Activated naive CD8-positive, alpha-beta T cell treated with anti-CD3 and anti-CD28 coated beads, Interleukin-2, amount 10 ng/mL, durations not matched to agents 7 days and 5 days (primary cell): ENCODE measurements at places on chromosomes 16 and 17.
A peak's percentile ranks its signal among the peaks of the same experiment; 100 is the strongest.

DNA sequence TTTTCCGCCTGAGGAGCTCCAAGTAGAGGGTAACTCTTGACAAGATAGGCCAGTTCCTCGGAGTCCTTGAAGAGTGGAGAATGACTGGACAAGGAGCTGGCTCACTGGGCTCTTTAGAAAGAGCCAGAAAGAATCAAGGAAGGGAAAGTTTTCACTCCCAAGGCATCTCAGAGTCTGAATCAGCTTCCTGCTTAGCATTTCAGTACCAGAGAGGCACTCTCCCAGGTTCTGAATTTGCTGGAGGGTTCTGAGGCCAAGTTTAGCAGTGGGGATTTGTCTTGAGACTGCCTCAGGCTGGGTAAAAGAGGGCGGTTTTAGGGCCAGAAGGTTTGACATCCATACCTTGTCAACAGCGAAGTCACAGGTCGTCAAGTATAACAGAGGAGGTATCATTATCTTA lies 25.5 kb downstream of the GP2 start:
- DNase-seq = no peak

- DNase-seq = no peak
Measured at GRCh38 chr17:61414141-61414935, 14.7 kb downstream of the TBX2 start.

- no peak for DNase-seq
Measured at GRCh38 chr17:27315796-27316465, 22.0 kb downstream of the WSB1 start.

DNA sequence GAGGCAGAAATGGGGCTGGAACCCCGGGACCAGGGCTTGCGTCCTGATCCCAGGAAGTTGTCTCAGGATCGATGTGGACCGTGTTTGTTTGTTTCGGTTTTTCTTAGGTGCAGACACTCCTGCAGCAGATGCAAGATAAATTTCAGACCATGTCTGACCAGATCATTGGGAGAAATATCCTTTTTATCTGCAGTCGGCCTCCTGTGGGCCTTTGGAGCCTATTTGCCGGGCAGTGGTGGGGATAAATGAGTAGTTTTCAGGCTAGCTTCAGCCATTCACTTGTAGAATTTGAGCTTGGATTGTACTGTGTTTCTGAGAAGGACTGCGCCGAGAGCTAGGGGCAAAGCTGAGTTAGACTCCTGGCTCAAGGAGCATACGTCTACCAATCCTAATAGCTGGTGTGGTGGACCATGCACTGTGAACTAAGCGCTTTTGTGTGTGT lies 816 bp downstream of the HSBP1 start:
- no peak for DNase-seq

GRCh38 chr17:17892009-17892408 lies 55.2 kb upstream of the SREBF1 start:
- no peak for DNase-seq

- DNase-seq = no peak
Measured at GRCh38 chr16:35171106-35171505, 1711.7 kb downstream of the TP53TG3F start.

DNA sequence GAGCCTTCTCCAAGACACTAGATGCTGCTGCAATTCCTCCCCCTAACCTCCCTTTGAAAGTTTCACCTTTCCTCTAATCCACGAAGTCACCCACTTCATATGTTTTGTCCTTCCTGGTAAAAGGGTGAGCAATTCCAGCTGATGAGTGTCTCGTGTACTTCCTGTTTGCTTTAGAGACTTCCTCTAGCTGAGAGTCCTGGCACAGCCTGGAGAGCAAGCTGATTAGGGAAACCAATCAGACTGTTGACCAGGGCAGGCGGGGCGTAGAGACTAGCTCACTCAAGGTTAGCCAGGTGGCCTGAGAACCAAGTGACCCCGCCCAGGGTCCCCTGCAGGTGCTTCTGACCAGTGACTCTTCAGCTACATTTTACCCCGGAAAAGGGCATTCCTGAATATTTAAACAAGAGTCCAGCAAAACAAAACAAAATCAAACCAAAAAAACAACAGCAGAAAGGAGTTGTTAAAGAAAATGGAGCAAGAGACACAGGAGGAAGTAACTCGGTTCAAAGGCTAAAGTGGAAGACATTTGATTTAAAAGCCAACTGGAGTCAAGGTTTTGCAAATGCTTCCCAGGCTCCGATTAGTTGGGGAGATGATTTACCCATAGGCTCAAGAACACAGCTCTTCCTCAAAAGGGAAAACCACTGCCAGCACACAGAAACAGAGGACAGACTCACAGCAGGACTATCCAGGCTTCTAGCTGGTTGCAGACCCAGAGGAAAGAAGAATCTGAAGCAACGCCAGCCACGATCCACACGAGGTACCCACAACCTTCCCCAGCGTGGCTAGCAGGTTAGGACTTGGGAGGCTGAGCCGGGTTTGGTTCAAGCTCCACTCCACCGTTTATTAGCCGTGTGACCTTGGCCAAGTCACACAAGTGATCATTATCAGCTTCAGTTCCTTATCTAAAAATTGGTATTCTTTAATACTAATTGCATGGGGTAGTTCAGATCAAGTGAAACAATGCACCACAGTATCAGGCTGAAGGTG lies 13.4 kb downstream of the HSPB9 start:
- no peak for DNase-seq

DNA sequence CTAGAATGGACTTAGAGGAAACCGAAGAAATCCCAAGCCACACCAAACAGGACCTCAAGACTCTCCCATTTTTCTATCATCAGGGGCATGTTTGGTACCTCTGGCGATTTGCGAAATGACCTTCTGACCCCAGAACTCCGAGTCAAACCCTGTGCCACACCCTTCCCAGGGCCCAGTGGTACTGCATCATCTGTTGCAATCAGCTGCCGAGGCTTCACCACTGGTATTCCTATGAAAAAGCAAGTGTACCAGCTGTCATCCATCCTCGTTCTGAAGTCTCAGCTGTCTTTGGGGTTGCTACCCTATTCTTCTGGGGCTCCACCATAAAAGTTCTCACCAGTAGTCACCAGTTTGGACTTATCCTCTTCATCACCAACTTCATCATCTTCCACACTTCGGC lies 2.3 kb upstream of the RSKR start:
- DNase-seq = no peak

GRCh38 chr16:78727536-78727935 lies 628.1 kb downstream of the WWOX start:
- no peak for DNase-seq

DNA sequence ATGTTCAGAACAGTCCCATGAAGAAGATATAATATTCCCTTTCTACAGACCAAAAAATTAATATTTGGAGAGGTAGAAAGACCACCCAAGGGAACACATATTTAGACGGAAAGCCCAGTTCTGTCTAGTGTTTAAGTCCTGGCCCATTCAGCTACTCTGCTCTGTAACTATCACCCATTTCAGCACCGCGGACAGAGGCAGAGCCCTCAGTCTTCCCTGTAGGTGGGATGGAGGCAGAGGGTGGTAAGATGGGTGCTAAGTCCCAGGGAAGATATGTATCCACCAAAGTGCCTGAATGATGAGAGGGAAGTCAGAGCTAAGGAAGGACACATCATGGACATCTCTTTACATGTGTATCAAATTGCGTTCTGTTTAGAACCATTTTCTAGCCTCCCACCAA lies 27.8 kb upstream of the C16orf78 start:
- no peak for DNase-seq

- peak; percentile 59 for DNase-seq
Measured at GRCh38 chr16:2512735-2513404, 882 bp upstream of the ATP6V0C start.

- no peak for DNase-seq
Measured at GRCh38 chr17:36778448-36778847, 158.8 kb upstream of the LHX1 start.

DNA sequence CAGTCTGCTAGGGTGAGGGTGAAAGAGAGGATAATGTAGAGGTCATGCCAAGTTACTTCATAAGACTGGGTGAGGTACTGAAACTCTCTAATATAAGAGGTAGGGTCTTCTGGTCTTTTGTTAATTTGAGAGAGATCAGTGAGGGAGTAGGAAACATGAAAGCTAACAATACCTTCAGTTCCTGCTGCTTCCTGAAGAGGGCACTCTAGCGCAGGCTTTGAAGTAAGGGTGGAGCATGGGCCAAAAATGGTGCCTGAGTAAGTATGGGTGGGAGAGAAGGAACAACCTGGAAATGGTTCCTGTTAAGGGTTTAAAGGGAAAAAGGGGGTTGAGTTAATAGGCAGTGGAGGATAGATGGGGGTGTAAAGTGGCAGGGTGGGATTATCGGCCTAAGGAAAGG lies 2449.5 kb downstream of the TP53TG3F start:
- no peak for DNase-seq

DNA sequence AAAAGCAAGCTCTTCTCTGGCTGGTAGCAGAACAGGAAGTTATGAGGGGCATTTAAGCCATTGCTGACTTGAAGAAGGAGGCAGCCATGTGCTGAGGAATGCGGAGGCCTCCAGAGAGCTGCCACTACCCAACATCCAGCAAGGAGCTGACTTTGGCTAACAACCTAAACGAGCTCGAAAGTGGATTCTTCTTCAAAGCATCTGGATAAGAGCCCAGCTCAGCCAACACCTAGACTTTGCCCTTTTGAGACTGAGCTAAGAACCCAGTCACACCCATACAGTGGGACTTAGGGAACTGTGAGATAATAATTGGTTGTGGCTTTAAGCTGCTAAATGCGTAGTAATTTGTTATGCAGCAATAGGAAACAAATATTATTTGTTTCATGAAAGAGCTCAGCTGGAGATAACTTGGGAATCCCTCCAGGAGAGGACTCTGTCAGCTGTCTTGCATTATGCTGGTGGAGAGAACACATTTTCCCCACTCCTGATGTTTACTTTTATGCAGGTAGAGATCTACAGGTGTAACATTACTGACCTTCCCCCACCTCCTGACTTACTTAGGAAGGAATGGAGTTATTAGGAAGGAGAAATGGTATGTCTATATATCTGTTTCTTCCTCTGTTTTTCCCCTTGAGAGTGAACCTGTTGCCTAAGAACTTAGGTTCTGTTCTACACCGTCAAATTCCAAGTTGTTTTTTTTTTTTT lies 52.7 kb upstream of the ZNF629 start:
- DNase-seq = no peak

- DNase-seq = no peak
Measured at GRCh38 chr16:68995011-68995504, 110.4 kb upstream of the HAS3 start.

DNA sequence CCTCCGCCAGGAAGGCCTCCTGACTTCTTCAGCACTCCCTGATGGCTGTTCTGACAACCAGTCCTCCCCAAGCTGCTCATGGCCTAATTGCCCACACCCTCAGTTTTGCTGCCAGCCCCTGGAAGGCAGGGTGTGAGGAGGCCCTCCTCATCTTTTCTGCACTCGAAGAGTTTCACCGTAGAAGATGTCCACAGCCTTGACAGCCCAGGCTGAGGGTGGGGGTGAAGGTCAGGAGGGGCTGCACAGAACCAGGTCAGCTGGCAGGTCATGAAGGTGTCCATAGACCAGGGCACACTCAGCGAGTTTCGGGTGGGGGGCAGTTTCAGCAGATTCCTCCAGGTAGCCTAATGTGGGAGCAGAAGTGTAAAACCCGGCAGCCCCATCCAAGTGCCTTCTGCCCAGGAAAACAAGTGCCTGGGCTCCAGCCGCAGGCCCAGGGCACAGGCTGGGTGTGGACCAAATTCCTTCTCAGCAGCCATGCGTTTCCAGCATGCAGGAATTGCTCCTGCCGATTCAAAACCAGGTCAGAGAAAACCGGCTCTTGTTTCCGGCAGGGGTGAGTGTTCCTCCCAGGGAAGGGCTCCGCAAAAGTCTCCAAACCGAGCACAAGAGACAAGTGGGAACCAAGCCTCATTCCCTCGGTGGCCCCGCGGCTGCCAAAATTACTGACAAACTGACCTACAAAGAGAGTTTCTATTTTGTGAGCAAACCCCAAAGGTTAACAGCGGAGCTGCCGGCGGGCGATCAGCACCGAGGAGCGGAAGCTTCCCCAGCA lies 228.8 kb downstream of the C16orf78 start:
- DNase-seq = no peak

- no peak for DNase-seq
Measured at GRCh38 chr17:6090253-6090652, 20.1 kb downstream of the WSCD1 start.

DNA sequence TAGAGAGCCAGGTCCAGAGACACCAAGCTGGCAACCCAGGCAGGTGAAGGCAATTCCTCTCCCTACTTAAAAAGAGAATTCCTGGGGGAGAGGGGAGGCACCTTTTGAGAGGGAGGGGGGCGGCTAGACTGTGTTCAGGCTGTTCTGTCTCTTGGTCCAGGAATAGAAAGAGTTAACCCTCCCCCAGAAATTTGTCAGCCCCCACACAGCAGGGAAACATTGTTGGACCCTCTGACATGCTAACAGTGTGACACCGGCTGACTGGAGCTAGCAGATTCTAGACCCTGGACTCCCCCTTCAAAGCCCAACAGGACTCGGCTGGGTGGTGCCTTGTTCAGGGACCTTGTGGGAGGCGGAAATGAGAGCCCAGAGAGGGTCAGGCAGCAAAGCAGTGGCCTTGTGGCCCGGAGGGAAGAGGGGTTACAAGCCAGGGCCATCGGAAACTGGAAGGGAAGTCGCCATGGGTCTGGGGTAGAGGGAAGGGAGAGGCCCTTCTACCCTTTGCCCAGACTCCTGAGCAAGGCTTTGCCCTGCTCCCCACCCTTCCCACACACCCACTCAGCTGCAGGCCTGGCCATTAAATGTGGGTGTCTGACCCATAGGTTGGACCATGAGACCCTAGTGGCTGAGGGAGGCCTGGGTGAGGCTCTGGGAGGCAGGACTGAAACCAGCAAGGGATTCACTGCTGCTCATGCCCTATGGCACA lies 44.6 kb downstream of the RAI1 start:
- no peak for DNase-seq
